ENCODE measurements at places on chromosomes 2 and 18.
A peak's percentile ranks its signal among the peaks of the same experiment; 100 is the strongest.

GRCh38 chr18:22559414-22560274, 141.9 kb upstream of the CTAGE1 start:
- DNase-seq, result peak; percentile 17

- DNase-seq, result no peak
Measured at GRCh38 chr2:76197428-76197827, 486.7 kb upstream of the GCFC2 start.

- no peak for DNase-seq
Measured at GRCh38 chr2:202109737-202110184, 36.7 kb downstream of the KIAA2012 start.

DNA sequence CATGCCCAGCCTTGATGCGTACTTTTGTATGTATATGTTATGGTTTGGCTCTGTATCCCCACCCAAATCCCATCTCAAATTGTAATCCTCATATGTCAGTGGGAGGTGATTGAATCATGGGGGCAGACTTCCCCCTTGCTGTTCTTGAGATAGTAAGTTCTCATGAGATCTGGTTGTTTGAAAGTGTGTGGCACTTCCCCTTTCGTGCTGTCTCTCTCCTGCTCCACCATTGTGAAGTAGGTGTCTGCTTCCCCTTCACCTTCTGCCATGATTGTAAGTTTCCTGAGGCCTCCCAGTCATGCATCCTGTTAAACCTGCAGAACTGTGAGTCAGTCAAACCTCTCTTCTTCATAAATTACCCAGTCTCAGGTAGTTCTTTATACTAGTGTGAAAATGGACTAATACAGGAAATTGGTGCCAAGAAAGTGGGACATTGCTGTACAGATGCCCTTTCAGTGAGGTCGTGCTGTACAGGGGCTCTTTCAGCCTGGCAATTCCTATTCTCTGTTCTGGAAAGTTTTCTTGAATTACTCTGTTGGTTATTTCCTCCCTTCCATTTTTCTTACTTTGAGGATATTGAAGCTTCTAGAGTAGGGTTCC, 38.2 kb downstream of the KCMF1 start:
- DNase-seq, result no peak

DNA sequence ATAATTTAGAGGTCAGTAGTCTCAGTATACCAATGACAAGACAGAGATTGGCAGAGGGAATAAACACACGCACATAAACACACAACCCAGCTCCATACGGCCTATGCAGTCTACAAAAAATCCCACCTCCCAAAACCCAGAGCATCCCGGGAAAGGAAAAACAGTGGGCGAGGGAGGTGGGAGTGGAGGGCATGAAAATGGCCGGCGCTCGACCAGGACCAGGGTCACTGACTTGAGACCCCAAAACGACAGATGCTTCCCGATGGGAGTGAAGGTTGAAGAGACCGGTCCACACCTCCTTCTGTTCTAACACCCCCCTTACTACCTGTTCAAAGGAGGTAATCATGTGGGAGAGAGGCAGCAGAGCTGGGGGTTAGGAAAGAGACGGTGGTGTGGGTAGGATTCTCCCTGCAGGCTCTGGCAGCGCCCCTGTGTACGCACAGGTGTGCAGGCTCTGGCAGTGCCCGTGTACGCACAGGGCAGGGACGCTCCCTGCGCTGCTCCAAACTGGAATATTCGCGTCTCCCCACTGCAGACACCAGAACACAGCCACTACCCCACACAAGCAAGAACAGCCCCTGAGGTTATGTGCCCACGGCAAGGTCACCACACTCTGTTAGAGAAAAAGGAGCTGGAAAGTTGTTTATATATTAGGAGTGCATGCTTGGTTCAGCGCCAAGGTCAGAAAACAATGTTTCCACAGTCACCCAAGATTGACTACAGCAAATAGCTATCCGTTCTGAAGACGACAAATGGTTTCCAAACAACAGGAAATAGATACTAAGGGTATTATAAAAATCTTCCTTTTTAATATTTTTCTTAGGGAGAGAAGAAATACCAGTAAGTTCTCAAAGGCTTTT, 67.9 kb downstream of the EIPR1 start:
- DNase-seq, result no peak

DNA sequence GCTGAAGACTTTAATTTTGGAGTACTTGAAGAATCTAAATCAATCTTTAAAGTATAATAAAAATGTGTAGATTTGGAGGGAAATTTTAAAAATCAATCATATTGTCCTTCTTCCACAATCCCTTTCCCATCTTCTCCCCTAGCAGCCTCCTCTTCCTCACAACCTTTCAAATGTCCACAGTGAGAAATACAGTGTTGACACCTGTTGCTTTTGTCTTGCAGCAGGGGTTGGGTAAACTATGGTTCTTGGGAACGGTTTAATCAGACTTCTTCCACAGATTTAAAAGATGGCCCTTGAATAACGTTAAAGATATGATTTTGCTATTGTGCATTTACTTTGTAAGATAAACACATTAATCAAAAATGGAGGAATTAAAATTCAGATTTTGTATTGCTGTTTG, 113.8 kb upstream of the SLC1A4 start:
- DNase-seq, result no peak

- DNase-seq, result no peak
Measured at GRCh38 chr18:11567396-11567795, 42.0 kb upstream of the SLC35G4 start.

DNA sequence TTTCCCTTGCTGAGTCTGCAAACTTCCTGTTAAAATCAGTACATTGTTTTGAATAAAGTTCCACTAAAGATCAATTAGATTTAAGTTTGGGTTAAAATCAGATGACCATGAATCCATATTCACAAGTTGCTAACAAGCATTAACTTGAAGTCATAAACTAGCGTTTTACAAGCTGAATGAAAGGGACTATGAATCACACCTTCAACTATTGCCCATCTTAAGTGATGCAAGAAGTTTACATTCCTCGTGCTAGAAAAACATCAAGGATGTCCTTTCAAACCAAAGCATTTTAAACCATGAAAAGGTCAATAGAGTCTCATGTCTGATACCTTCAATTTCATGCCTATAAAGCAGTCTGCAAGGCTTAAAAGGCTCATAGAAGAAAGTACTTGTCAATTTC, 257.2 kb upstream of the SYT4 start:
- no peak for DNase-seq

DNA sequence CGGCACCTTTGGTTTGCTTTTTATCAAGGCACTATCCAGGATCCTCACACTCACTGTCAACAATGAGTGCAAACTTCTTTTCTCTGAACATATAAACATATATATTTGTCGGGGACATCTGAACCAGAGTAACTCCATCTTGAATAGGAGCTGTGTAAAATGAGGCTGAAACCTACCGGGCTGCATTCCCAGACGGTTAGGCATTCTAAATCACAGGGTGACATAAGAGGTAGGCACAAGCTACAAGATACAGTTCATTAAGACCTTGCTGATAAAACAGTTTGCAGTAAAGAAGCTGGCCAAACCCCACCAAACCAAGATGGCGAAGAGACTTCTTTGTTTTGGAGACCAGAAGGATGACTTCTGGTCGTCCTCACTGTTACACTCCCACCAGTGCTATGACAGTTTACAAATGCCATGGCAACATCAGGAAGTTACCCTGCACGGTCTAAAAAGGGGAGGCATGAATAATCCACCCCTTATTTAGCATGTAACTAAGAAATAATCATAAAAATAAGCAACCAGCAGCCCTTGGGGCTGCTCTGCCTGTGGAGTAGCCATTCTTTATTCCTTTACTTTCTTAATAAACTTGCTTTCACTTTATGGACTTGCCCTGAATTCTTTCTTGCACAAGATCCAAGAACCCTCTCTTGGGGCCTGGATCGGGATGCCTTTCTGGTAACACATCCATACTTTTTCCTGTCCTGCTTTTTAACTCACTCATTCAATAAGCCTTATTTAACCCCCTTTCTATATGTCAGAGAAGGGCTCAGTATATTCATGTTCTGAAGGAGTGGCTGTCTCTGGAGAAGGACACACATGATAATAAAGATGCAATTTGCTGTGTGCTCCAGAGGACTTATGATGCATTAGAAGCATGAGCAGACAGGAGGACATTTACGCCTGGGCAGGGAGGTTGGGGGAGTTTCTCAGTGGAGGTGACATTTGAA, 65.4 kb downstream of the TACR1 start:
- DNase-seq, result no peak

DNA sequence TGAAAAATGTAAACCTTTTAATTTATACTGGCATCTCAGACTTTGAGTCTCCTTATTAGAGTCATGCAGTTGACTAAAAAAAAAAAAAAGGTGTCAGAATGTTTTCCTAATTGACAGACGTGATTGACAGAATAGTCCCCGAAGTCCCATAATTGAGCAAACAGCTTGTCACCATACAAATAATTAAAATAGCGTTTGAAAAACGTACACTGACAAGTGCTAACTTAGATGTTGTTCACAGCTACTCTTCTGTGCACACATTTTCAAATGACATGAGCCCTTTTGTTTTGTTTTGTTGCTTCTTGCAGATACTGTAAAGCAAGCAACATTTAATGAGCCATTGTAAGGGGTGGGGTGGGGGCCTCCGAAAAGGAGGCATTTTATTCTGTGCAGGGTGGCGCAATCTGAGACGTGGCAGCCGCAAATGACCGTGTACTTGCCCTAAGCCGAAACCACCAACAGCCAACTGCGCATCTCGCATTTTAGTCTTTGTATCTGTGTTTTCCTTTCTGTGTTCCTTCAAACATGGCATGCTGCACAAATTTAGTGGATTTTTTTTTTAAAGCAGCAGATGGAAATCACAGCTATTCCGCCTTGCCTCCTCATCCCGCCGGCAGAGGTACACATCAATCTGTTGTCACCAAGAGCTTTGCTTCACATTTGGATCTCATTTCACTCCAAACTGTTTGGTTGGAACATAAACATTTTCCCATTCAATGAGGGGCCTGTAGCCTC, 52.4 kb downstream of the LPIN1 start:
- no peak for DNase-seq

DNA sequence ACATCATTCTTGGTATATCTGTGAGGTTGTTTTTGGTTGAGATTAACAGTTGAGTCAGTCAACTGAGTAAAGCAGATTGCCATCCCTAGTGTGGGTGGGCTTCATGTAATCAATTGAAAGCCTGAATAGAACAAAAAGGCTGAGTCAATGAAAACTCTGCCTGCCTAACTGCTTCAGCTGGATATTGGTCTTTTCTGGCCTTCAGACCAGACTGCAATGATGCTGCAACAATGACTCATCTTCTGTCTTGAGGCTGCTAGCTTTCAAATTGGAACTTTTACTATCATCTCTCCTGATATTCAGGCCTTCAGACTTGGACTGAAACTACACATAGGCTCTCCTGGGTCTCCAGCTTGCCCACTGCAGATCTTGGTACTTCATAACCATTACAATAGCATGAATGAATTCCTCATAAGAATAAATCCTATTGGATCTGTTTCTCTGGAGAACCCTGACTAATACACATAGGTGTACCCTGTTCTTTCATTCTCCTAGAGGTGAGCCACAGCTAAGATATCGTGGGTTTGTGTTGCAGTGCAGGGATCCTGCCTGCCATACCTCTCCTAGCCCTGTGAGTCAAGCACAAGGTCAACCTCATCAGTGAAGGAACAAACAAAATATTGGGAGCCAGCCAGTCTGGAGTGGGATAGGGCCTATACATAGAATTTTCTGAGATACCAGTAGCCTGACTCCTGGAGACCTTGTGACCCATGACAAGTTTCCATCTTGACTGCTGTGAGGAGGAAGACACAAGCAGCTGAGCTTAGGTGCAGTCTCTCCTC, 473.8 kb downstream of the DCC start:
- no peak for DNase-seq

- DNase-seq, result no peak
Measured at GRCh38 chr18:57154191-57154830, 7.4 kb downstream of the BOD1L2 start.

GRCh38 chr2:208466151-208466919, 59.7 kb downstream of the PTH2R start:
- DNase-seq, result peak; percentile 43

All from NCI-H774 (cell line).